Temporal lobe (tissue), 4 donors: ENCODE measurements at places on chromosomes 5 and 9. TPM values are rescaled to one million over a fixed set of nuclear protein-coding genes. Genes with fewer than 3 reads are reported as not detected.

Gene PRUNE2
- 22.9 TPM for total RNA-seq

Gene TESK1
- 12.5 TPM for total RNA-seq

Gene GLDC
- total RNA-seq: 14.8 TPM

Gene ARHGEF28
- total RNA-seq: 5.7 TPM

Gene GARIN3
- not detected for total RNA-seq

Gene TTF1
- total RNA-seq: 14.0 TPM

Gene S1PR3
- total RNA-seq: 9.6 TPM

Gene FOXD4L5
- total RNA-seq: not detected

Gene CLIC3
- total RNA-seq: not detected

Gene IL3
- not detected for total RNA-seq
